C1 segment of cervical spinal cord (tissue), 14 donors: ENCODE measurements at places on chromosomes 5 and 9.

DNA sequence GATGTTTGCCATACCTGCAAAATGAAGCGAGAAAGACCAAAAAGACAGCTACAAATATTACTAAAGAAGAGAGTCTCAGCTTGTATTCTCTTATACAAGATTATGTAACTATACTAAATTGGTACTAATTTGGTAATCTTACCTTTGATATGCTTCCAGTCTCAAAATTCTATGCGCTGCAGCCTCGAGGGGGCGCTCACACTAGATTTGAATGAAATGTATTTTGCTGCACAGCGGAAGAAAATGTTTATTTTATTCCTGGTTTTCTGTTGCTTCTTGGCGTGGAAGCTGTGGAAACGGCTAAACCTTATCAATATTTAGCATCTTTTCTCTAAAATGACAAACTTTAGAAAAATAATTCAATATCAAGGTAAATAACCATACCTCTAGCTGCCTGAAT lies 267.0 kb upstream of the NUDT12 start:
- no peak for DNase-seq

- no peak for DNase-seq
Measured at GRCh38 chr5:40585537-40586267, 94.0 kb upstream of the PTGER4 start.

GRCh38 chr5:52672459-52672858 lies 115.3 kb upstream of the ITGA1 start:
- no peak for DNase-seq

DNA sequence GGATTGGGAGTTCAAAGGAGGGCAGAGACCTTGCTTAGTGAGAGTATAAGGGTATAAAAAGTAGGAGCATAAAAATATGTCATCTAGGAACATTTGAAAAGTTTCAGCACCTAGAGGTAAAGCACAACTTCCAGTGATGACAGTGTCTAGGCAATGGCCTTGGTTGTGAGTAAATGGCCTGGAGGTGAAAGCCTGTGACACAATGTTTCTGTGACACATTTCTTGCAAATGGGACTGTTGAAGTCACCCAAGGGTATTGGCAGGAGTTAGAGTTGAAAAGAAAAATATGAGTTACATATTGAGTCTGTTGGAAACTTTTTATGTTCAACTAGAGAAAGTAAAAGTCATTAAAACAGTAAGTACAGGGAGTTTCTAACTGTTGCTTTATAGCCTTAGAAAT lies 14.8 kb downstream of the C5orf47 start:
- DNase-seq, result no peak

DNA sequence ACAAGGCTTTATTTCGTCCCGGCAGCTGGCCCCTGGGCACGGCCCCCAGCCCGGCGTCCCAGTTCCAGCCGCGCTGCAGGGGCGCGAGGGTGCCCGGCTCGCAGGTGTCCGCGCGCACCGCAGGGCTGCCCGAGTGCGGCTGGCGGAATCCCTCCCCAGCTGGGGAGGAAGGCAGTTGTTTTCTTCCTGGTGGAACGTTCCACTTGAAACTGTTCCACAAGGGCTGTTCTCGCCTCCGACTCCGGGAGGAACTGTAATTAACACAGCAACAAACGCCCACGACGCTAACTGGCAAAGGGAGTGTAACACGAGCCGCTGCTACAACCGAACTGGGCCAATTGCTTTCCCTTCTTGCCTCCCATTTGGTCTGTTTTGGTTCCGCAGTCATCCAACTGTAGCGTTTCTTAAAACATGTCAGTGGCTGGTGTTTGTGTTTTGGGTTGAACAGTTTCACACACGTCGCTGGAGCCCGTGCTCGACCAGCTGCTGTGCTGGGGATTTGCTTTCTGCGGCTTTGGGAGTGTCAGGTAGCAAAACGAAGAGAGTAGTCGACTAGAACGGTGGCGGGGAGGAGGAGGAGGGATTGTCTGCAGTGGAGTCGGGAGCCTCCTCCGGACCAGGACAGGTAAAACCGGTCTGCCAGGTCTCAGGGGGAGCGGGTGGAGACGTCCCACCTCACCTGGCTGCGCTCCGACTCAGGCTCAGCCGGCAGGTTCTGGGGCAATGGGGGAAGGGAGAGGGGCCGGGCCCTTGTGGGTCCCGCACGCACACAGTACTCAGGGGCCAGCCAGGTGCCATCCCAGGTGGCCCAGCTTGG lies 131.6 kb upstream of the NIPBL start:
- DNase-seq, result peak; percentile 54

- no peak for DNase-seq
Measured at GRCh38 chr5:36768450-36768849, 108.1 kb upstream of the NIPBL start.

DNA sequence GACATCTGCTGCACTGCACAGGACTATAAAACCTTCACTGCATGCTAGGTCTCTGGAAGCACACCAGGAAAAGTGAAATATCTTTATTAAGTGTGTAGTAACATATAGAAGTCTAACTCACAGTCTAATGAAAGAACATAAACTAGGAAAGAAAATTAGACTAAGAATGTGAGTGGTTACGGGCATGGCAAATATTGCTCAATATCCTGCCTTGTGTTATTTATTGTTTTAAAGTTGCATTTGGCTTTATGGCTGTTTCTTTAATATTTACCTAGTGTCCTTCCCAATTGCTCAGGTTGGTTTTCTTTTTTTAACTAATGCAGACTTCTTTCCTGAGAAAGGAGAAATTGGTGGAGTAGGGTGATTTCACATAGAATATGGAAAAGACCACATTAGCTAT lies 342.4 kb downstream of the KIAA0825 start:
- DNase-seq, result no peak

DNA sequence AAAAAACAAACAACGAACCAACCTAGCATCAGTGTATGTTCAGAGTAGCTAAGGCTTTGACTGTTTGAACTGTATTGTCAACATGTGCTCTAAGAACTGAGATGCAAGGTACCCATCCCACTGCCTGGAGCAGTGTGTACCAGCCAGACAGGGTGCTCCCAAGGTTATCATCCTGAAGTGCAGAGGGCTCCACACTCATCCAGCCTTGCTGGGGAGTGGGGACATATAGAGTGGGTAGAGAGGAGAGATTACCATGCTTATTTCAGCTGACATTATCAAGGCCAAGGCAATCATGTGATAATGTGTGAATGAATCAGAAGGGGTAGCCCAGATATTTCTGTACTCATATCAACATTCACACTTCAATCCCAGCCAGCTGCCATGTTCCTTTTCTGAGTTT lies 68.7 kb upstream of the ZNF622 start:
- DNase-seq, result no peak

GRCh38 chr9:135606885-135607259 lies 32.5 kb downstream of the GLT6D1 start:
- DNase-seq, result no peak

- no peak for DNase-seq
Measured at GRCh38 chr5:38467353-38468040, 88.9 kb downstream of the LIFR start.

- DNase-seq, result no peak
Measured at GRCh38 chr5:86797677-86798076, 179.9 kb downstream of the COX7C start.

- no peak for DNase-seq
Measured at GRCh38 chr9:70971723-70972122, 149.7 kb downstream of the TRPM3 start.

DNA sequence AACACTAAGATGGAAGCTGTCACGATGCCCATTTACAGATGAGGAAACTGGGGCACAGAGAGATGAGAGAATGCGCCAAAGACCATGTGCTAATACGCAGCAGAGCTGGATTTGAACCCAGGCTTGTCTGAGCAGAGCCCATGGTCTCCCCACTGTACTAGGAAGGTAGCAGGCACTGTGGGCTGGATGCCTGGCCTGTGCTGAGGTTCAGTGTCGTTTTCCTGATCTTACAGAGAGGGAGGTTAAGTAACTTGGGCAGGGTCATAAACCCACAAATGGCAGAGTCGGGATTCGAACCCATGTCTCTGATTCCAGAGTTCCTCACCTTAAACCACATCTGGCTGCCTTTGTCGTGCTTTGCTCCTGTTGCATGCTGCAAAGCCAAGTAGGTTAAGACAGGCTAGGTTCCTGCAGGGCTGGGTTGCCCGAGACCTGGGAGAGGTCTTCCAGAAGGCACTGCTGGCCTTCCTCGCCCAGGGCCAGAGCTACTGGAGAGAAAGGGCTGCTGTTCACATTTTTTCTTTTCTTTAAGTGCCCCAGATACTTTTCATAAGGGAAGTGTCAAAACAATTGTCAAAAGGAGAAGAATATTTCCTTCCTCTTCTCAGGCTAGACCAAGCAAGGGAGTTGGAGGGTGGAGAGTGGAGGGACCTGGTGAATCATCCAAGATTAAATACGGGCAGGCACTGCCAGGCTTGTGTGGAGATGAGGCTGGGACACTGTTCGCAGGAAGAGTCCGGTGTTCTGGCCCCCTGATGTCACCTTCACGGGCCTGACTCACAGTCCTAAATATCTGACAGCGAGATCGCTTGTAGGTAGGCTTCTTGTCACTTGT lies 3.2 kb downstream of the NEK6 start:
- DNase-seq, result no peak
